ENCODE measurements at places on chromosomes 2 and 18.

GRCh38 chr2:238127165-238128060 lies 11.1 kb upstream of the KLHL30 start:
- no peak for DNase-seq

DNA sequence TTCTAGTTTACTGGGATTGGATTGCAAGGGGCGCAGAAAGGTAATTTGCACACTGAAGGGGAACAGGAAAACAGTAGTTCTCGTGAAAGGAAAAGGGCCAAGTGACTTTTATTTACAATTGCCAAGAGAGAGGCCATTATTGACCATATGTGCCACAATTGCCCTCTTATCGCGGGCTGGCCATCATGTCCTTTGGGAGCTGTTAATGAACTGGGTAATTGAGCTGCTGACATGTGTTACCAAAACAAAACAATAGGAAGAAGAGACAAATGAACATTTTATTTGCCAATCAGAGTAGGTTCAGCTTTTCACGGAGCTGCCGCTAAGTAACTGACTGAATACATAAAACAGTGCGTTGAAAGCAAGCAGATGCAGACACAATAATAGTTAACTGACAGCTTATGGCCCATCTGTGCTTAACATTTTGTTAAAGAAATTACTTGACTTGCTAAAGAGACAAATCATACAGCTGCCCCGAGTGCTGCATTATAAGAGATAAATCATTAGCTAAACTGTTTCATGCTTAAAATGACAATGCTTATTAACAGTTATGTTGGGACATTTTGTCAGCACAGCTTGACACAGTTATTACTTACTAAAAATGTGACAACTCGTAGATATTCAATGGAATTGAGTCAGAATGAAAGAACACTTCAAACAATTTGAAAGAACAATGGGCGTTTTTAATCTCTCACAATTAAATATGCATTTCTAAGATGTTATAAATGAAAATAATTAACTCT lies 57.5 kb downstream of the PAX3 start:
- no peak for DNase-seq

- no peak for DNase-seq
Observed at GRCh38 chr2:218927876-218928275, 31.6 kb upstream of the CDK5R2 start.

DNA sequence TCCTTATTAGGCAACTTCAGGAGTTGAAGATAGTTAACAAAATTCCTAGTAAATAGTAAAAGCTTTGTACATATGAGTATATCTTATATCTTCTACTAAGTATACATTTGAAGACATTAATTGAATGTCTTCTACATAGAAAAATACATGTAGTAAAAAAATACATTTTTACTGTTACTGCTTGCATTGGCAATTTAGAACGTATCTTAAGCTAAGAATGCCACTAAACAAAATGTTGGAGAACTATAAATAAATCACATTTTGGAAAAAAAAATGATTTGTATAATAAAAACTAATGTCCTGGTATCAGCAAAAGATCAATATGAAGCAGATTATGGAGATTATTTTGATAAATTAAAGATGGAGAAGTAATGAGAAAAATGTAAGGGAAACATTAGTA lies 434.2 kb upstream of the SLC8A1 start:
- DNase-seq: no peak

- peak; percentile 30 for DNase-seq
Observed at GRCh38 chr2:72145289-72145657, 2.4 kb downstream of the CYP26B1 start.

DNA sequence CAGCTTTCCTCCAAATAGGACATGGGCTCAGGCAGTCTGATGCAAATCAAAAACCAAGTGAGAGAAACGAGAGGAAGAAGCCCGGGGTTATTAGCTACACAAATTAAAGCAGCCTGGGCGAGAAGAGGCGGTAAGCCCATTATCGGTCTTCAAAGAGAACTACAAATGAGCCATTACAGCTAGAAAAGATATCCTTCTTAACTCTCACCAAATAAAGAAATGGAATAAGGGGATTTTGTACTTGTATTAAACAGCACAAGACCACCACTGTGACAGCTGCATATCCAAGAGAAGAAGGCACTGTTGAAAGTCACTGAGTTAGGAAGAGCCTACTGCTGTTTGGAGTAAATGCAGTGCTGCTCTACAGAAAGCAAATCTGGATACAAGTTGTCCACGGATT lies 32.6 kb downstream of the STAT1 start:
- no peak for DNase-seq

DNA sequence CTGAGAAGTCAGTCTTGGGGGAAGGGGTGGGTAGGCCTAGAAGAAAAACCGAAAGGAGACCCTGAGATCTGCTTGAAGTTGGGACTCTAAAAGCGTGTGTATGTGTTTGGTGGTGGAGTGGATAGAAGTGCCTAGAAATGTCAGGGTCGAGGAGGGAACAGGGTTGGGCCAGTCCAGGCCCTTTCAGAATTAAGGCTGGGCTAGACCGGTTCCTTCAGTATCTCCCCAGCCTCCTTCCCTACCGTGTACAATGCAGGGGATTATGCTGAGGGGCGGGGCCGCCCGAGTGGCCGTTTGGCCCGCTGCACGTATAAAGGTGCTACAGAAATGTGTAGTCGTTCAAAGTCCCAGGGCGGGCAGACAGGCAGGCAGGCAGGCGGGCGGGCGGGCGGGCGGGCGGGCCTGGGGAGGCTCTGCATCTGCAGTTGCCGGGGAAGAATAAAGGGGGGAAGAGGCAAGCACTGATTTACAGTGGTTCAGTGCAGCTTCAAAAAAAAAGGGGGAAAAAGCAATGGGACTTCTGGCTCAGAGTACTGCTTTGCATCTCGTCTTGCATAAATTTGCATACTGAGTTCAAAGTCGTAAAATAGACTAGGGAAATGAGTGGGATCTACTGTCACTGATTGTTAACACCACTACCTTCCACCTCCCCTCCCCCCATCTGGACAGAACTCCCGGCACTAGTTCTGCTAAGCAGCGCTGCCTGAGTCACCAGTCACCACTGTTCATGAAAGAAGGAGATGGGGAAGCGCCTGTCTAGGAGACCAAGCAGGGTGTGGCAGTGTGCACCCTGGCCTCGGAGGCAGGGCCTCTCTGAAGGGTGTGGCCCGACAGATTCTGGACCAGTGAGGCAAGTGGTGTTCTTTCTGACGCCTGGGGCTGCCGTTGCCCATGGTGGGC lies 3.6 kb downstream of the IGFBP2 start:
- DNase-seq: no peak

GRCh38 chr2:239949075-239949474 lies 76.1 kb downstream of the NDUFA10 start:
- peak; percentile 26 for DNase-seq

- DNase-seq: no peak
Observed at GRCh38 chr2:19538411-19538963, 180.1 kb upstream of the OSR1 start.

DNA sequence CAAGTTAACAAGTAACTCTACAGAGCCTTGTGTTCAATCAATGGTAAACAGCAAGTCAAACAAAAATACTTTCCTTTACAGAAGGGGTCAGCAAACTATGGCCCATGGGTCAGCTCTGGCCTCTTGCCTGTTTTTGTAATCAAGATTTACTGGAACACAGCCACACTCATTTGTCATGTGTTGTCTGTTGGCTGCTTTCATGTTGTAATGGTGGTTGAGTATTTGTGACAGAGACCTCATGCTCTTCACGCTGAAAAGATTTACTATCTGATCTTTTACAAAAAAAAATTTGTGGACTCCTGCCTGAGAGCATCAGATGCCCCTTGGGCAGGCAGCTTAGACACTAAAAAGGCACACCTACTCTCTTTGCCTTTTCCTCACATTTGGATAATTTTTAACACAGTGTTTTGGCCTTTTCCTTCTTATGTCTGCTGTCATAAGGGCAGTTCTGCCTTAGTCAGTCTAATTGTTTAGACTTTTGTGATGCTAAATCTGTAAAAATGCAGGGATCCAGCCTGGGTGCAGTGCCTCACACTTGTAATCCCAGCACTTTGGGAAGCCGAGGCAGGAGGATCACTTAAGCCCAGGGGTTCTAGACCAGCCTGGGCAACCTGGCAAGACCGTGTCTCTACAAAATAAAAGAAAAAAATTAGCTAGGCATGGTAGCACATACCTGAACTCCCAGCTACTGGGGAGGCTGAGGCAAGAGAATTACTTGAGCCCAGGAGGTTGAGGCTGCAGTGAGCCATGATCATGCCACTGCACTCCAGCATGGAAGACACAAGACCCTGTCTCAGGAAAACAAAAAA lies 18.3 kb downstream of the IL1B start:
- DNase-seq: no peak

- no peak for DNase-seq
Observed at GRCh38 chr2:7625392-7626138, 708.4 kb downstream of the RNF144A start.

DNA sequence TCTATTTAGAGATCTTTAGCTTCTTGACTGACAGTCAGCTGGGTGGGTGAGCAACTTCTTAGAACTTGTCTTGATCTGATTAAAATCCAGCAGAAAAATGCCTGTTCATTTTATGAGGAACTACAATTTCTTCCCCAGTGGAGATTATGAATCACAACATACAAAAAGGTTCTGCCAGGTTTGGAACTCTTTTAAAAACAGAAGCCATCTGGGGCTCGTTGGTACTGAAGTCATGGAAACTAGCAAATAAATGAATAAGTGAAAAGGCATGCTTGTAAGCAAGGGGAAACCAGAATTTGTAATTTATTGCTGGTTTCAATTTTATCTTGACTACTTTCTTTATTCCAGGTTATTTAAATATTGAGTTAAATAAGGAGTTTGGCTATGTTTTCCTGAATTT lies 767.4 kb downstream of the MBD2 start:
- DNase-seq: no peak

DNA sequence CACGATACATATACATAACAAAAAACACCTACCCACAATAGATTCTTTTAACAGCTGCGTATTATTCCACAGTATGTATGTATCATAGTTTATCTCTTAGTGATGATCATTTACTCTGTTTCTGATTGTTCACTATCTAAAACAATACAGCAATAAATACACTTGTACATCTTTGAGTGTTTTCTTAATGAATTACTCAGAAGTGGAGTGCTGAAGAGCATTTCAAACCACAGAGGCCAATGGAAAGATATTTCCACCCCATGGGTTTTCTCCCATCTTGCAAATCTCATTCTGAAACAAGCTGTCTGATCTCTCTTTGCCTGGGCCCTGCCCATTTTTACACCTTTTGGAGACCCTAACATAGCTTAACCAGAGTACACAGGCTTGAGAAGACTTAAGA lies 113.8 kb upstream of the KLF7 start:
- DNase-seq: no peak

GRCh38 chr18:45785134-45785533 lies 40.3 kb upstream of the SIGLEC15 start:
- DNase-seq: no peak

DNA sequence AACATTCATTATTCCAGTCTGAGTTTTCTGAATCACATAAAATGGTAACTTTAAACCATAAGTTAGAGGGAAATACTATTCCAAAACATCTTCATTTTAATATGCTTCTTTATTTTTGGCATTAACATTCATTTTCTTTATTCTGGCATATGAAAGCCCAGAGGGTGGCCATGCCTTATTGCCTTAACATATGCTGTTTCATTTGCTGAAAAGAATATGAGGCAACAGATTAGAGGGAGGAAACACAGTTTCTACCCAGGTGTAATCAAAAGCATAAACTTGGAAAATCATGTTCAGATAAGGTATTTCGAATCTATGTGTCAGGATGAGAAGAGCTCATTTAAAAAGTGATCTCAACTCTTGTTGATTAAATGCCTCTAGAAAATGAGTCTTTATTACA lies 379.9 kb upstream of the DSEL start:
- DNase-seq: no peak
